ENCODE measurements at places on chromosomes 3 and 15. TPM values are rescaled to one million over a fixed set of nuclear protein-coding genes. Genes with fewer than 3 reads are reported as not detected.

LOXL1 gene
- total RNA-seq: 0.36 TPM

DNA sequence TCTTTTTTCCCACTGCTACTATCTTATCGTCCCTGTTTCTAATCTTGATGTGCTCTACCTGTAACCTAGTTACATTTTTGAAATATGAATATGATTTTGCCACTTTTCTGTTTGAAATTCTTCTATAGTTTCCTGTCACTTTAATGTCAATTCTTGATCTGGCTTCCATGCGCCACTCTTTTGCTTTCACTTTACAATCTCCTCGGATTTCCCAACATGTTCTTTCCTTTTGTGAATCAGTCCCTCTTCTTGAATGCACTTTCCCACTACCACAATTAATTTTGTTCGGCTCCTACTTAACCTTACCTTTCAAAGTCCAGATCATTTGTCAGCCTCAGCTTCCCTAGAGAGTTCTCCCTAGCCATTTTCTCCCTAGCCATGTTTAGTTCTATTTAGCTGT, 8.3 kb downstream of the TIMMDC1 start:
- DNase-seq: no peak

GRCh38 chr3:150407808-150408220, 284 bp upstream of the TSC22D2 start:
- DNase-seq: no peak

- DNase-seq: no peak
Observed at GRCh38 chr15:70113304-70113700, 15.6 kb upstream of the TLE3 start.

SNURF gene
- 10.9 TPM for total RNA-seq

DNA sequence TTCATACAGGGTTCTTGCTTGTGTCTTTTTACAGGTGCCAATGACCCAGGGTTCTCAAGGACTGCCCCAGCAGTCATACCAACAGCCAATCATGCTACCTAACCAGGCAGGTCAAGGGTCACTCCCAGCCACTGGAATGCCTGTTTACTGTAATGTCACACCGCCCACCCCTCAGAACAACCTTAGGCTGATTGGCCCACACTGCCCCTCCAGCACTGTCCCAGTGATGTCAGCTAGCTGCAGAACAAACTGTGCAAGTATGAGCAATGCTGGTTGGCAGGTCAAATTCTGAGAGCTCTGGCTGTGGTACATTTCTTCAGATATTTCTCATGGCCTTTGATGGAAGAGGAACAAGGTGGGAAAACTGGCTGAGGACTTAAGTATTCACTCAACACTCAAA, 154.3 kb downstream of the ARPP21 start:
- DNase-seq: no peak

GRCh38 chr15:87619161-87619960, 637.2 kb downstream of the NTRK3 start:
- no peak for DNase-seq

DNA sequence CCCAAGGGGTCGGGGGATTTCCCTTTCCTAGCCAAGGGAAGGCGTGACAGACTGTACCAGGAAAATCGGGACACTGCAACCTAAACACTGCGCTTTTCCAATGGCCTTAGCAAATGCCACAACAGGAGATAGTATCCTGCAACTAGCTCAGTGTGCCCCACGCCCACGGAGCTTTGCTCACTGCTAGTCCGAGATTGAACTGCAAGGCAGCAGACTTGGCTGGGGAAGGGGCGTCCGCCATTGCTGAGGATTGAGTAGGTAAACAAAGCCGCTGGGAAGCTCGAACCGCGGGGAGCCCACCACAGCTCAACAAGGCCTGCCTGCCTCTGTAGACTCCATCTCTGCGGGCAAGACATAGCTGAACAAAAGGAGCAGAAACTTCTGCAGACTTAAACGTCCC, 72.3 kb upstream of the THRB start:
- DNase-seq: no peak

DNA sequence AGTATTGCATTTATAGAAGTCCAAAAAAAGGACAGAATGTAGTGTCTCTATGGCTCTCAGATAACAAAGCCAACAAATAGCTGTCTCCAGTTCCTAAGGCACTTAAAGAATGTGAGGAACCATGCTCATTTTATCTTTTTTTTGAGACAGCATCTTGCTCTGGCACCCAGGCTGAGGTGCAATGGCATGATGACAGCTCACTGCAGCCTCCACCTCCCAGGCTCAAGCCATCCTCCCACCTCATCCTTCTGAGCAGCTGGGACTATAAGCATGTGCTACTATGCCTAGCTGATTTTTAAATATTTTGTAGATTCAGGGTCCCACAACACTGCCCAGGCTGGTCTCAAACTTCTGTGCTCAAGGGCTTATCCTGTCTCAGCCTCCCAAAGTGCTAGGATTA, 16.1 kb downstream of the ISY1 start:
- no peak for DNase-seq

DNA sequence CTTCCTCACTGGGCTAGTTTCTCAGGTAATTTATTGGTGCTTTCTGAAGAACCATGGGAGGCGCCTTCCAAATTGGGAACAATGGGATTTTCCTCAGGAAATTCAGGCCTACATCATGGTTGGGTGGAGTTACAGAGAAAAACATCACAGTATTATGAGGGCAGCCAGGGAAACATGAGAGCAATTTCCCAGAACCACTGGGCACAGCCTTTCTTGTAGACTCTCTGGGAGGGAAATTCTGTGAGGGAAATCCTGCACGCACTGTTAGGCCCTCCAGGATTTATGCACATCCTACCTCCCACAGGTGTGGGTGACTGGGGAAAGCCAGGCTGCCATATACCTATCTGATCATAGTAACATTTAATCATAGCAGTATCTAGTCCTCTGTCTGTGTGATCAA, 13.2 kb downstream of the POPDC2 start:
- DNase-seq: no peak

GRCh38 chr3:17605032-17605431, 137.4 kb downstream of the TBC1D5 start:
- DNase-seq: no peak

PLA2G4D gene
- not detected for total RNA-seq

CCR8 gene
- not detected for total RNA-seq

DNA sequence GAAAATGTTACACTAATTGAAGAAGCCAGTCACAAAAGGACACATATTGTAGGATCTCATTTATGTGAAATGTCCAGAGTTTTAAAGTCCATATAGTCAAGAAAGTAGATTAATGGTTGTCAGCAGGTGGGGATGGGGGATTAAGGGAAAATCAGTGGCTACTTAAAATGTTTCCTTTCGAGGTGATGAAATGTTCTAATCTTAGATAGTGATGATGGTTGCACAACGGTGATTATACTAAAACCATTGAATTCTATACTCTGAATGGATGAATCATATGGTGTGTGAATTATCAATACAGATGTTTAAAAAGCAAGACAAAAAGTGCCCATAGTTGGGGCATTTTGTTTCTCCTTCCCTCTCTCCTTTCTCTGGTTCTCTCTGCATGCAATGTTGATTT, 164.6 kb downstream of the ATG7 start:
- no peak for DNase-seq

DNA sequence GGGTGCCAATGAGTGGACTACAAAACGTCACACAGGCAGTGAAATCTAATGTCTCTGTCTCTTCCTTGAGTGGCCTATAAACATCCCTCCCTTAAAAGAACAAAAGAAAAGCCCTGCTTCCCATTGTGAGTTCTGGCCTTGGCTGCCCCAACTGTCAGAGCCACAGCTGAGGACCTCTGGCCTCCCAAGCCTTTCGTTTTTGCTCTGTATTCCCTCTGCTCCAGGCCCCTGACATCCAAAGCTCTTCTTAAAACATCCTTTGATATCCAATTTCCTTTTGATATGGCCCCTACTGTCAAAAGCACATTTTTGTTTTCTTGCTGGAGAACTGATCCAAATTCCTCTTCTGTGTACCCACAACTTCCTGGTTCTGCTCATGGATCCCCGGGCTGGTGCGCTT, 126.8 kb downstream of the RORA start:
- no peak for DNase-seq

GOLGA6A gene
- total RNA-seq: not detected

DNA sequence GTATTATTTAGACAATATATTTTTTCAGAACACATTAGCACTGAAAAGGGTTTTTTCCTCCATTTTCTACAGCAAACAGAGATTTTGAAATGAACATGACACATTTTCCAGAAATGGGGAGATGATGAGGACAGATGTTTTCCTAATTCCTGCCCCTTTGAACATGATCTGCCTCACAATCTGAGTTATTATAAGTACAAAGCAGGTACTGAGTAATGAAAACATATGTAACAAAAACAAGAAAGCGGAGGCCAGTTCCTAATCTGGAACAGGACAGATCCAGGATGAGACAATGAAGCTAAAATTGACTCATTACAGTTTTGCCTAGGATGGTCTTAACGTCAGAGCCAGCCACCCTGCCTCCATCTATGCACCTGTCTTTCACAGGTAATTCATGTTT, 642.8 kb upstream of the NR2F2 start:
- DNase-seq: no peak

PPP2R3A gene
- total RNA-seq: 0.24 TPM

DNA sequence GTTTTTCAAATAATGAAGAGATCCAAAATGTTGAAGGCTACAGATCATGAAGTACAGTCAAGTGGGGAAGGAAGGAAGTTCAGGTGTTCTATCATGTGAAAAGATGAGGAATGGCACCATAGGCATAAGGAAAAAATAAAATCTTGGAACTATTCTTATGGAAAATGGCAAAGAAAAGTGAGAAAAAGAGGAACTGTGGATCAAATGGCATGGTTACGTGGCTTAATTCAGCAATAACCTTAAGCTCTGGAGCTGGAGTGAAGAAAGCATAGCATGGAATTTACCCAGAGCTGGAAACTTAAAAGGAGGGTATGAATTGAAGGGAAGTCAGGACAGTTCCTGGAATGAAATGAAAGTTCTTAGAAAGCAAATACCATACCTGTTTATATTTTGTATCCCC, 14.4 kb downstream of the ETFA start:
- no peak for DNase-seq

DNA sequence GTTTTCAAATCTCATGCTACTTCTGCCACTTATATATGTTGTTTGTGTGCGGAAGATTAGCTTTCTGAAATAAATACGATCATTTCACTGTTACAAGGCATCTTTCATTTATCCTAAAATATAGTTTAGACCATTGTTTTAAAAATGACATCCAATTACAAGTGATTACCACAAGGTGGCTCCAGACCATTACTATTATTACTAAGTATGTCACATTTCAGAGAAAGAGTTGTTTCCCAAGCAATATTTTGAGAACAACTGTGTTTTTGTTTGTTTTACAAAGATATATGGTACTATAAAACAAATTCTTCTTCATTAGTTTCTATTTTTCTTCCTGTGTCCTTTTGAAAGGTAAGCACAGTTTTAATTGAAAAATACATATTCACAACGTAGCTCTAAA, 136.0 kb upstream of the RAP2B start:
- DNase-seq: no peak

TRIM42 gene
- not detected for total RNA-seq

EPHB3 gene
- not detected for total RNA-seq

CD276 gene
- 2.0 TPM for total RNA-seq

DNA sequence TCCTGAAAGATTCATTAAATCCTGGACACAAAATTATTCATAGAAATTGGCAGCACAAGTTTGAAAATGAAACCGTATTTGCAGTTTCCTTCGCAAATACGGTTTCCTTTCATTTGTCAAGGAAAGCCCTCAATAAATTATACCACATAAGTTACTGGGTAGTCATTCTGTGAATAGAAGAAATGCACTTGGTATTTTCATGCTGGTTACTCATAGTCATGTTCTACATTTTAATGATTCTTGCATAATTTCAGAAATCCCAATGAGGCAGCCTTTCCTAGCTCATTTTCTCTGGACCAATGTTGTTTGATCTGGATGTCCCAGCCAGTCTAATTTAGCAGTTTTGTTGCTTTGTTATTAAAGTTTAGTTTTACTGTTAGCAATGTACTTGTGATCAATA, 43.2 kb downstream of the MINAR1 start:
- DNase-seq: no peak

- no peak for DNase-seq
Observed at GRCh38 chr3:143245692-143246091, 126.1 kb downstream of the CHST2 start.

DNA sequence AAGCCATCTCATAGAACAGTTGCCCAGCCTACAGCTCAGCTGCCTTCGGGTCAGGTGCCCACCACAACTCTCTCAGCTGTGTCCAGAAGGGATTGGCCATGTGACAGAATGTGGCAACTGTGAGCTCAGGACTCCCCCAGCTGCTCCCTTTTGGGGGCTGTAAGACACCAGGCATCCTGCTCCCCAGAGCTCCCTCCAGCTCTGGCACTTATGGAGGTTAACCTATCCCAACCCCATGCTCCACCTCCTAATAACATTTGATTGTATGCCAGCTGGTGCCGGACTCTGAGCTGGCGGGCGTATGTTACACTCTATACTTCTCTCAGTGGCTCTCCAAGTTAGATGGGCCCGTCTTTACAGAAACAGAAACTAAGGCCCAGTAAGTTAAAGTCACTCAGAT, 222.8 kb downstream of the FAM43A start:
- no peak for DNase-seq

VGLL3 gene
- total RNA-seq: not detected

DNA sequence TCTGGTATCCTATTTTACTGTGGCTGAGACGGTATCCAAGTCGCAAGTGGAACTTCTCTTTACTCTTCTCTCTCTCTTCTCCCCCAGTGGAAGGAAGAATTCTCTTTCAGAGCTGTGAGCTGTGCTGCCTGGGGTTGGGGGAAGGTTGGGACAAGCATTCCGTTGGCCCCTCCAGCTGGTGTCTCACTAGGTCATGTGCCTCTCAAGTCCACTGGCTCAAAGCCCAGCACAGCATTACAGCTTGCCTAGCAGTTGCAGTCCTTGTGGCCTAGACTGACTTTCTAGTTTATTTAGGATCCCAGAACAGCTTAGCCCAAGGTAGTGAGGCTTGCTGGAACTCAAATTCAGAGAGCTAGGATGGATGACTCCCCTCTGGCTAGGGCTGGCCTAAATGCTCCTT, 76.1 kb upstream of the SPATA16 start:
- DNase-seq: no peak

GRCh38 chr3:127538569-127538968, 52.0 kb downstream of the TPRA1 start:
- no peak for DNase-seq

DNA sequence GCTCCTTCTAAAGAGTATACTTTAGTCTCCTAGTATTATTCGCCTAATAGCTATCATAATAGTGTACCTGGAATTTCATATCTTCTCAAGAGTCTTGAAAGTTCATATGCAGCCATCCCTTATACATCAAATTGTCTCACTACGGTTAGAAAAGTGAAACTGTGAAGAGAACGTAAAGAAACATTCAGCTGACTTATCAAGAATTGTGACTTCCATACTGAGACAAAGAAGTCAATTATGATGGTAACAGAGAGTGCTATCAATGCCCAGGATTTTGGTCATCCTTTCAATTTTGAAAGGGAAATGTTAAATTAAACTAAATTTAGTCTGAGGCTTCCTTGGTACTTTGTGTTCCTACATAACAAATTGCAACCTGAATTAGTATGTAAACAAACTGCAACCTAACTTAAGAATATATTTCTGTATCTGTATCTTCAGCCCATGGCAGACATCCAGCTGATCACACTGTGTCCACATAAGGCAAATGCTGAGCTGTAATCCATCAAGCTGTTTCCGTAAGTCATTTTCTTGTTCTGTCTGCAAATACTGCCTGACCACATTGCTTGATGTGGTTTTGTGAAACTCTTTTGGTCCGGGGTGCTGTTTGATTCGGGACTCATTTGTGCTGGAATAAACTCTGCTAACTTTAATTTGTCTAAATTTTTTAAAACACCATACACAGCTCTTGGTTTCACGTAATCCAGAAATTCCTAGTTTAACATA, 469.6 kb downstream of the SI start:
- no peak for DNase-seq

BCL2A1 gene
- 40.0 TPM for total RNA-seq

All from natural killer cell treated with Interleukin-12 subunit alpha and Interleukin-12 subunit beta and Interleukin-15 and Interleukin-18, amount 100 ng/mL, for 72 hours (primary cell).